Ecto neural progenitor cell (in vitro differentiated cells): ENCODE measurements at places on chromosomes 5 and 9.

DNA sequence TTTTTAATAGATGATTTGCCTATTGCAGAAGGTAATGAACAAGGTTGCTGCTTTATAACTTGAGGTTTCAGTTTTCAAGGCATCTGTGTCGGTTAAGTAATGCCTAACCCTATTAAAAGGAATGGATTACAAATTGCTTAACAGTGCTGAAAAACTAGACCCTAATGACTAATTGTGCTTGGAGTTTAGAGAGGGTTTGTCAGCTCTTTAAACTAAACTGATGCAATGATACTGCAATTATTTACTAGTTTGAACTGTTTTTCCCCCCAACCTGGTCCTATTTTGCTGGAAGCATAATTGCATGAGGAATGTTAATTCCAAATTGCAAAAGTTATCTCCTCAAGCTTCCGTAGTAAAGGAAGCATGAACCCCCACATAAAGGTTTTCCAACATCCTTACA lies 39.3 kb upstream of the TLX3 start:
- DNase-seq, result no peak

GRCh38 chr5:69004676-69005075 lies 89.1 kb upstream of the SLC30A5 start:
- DNase-seq, result no peak

GRCh38 chr9:98502976-98503325 lies 205.8 kb downstream of the GABBR2 start:
- peak; percentile 34 for DNase-seq

DNA sequence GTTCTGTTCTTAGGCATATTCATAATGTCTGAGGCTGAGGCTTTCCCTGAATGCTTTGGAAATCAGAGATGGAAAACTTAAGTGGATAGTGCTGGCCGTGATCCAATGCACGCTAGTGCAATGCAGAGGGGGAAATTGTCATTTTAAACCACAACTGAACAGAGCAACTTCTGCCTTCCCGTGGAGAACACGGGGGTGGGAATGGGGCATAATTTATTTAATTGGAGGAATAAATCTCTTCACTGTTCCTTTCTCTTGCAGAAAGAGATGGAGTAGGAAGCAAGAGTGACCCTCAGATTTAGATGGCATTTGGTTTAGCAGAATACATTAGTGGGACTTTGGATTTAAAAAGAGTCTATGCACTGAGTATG lies 22.9 kb upstream of the NREP start:
- no peak for DNase-seq

DNA sequence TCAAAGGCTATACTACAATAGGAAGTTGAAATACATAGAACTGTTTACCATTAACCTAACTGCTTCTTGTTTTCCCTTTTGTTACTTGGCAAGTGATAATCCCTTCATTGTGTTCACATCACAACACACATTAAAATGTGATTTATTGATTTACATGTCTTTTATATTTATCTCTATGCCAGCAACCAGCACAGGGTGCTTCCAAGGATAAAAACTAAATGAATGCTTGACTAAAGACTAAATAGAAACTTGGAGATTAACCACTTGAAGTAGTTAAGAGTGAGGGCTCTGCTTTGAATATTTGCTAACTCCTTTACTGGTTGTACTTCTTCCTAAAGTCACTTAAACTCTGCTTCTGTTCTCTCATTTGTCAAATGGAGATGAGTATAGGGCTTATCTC lies 1730.6 kb downstream of the EFNA5 start:
- DNase-seq, result no peak

- DNase-seq, result no peak
Observed at GRCh38 chr5:120014535-120014934, 385.2 kb downstream of the FAM170A start.

- DNase-seq, result no peak
Observed at GRCh38 chr9:7799944-7800285, 337 bp upstream of the DMAC1 start.

GRCh38 chr5:96426831-96427230 lies 6.2 kb downstream of the PCSK1 start:
- DNase-seq, result no peak

DNA sequence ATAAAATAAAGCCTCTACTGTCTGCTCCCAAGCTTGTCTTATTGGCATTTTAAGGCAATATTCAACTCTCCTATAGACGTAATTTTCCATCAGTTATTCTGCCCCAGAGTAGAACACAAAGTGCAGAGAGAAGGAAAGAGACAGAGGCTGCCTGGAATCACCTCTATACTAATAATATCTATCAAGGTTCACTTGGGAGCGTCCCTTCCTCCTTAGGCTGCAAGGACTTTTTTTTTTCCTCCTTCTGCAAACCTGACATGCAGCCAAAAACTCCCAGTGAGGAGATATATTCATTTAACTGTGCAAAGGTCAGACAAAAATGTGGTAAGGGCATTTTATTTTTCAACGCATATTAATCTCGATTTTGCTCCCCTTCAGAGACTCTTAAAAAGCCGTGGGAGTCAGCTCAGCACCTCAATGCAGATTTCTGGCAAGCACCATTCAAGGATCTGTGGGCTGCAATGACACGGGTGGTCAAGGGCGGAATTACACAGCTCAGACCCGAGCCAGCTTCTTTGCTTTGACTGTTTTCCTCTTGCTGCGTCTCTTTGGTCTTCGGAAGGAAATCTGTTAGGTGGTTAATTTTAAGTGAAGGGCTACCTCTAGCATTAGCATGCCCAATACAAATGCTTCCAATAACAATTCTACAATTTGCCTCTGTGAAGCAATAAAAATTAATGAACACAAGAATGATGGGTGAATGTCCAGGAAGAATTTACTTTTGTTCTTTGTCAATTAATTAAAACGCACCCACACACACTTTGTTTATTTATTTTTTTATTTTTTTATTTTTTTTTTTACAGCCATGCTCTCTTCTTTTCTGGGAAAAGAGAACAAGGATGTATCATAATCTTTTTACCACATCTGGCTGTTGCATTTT lies 587.7 kb upstream of the GRAMD2B start:
- peak; percentile 66 for DNase-seq

DNA sequence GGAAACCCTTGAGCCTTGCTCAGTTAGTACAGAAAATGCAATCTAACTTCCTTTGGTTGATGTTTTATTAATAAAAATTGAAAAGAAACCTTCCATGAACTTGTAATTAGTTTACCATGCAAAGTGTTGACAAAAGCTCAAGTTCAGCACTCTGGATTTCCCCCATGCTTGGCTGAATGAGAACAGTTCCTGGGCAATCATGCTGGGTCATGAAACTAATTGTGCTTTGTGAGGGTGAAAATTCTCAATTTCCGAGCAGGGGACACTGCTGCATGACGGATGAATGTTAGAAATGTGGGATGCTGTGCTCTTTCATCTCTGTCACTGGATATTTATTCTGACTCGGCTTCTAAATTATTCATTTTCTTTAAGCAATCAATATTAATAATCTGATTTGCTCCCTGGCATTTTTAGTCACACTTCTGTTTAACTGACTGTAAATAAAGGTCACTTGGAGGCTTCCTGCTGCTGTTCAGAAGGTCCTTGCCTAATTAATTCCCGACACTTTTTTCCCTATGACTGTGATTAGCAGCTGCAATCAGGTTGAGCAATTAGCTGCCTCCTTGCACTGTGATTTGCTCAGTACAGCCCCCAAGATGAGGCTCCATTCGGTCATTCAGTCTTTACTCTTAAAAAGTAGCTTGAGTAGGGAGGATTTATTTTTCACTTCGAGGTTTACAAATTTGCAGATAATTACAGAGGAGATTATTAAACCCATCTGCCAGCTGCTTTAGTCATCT lies 678.1 kb upstream of the ZNF608 start:
- DNase-seq, result no peak

- no peak for DNase-seq
Observed at GRCh38 chr9:136313111-136314055, 9.5 kb upstream of the CCDC187 start.

DNA sequence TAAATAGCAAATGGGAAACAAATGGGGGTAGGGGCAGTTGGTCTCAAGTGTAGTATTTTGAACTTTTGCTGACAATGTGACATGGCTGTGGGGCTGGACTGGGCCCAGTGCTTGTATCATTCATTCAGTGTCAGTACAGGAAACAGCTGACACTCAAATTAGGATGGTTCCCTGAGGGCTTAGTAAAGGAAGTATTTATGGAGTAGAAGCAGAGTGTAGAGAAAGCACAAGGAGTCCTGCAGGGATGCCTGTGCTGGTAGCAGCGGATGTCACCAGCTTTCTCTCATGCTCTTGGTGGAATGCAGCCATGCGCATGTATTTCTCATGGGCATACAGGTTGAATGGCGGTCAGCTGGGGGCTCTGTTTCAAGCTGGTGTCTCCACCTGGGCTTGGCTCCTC lies 72.9 kb upstream of the SLC44A1 start:
- DNase-seq, result no peak

- DNase-seq, result no peak
Observed at GRCh38 chr9:108053555-108054061, 564.0 kb upstream of the KLF4 start.

GRCh38 chr5:143248822-143249579 lies 154.5 kb downstream of the NR3C1 start:
- DNase-seq, result no peak

GRCh38 chr9:133107245-133107722 lies 13.8 kb downstream of the RALGDS start:
- DNase-seq, result no peak

DNA sequence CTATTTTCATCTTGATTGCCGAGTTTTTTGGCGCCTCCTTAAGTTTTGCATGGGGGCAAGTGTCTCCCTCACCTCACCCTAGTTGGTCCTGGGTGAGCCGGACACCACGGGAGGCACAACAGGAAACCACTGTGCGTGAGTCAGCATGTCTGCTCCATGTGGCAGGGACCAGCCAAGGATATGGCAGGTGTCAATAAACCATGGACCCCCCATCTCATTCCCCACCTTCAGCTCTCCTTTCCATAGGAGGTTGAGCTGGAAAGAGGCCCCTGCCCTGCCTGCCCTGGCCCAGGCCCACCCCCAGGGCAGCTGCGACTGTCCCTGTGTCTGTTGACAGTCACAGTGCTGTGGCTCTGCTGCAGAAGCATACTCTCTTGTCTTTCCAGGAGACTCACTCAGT lies 3.1 kb downstream of the SPACA9 start:
- DNase-seq, result no peak

GRCh38 chr9:113523421-113524141 lies 60.1 kb downstream of the RGS3 start:
- no peak for DNase-seq

- peak; percentile 79 for DNase-seq
Observed at GRCh38 chr5:177005619-177006264, 837 bp downstream of the UIMC1 start.

- no peak for DNase-seq
Observed at GRCh38 chr5:139984816-139985215, 58.3 kb downstream of the NRG2 start.

- DNase-seq, result no peak
Observed at GRCh38 chr5:139212486-139212885, 14.3 kb upstream of the SIL1 start.
